ENCODE measurements at places on chromosomes 4 and X. TPM values are rescaled to one million over a fixed set of nuclear protein-coding genes. Genes with fewer than 3 reads are reported as not detected.

DNA sequence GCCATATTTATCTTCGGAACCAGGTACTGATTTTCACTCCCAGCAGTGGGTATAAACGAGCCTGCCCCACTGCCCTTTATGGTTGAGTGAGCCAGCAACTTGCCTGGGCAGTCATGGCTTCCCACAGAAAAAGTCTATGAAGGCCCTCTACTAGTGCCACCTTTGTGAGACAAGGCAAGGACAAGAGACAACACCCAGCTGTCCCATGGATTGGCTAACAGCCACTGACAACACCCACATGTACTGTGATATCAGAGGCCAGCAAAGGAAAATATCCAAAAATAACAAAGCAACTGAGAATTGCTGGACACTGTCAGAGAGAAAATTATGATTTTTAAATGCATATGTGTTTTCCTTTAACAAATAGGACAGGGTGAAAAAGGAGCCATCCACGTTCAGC is 248.4 kb upstream of the TTC29 start:
- no peak for DNase-seq
- H3K27ac ChIP-seq, result no peak overlapping the region
- H3K36me3 ChIP-seq, result no peaks in the 10 kb centered on the region

DNA sequence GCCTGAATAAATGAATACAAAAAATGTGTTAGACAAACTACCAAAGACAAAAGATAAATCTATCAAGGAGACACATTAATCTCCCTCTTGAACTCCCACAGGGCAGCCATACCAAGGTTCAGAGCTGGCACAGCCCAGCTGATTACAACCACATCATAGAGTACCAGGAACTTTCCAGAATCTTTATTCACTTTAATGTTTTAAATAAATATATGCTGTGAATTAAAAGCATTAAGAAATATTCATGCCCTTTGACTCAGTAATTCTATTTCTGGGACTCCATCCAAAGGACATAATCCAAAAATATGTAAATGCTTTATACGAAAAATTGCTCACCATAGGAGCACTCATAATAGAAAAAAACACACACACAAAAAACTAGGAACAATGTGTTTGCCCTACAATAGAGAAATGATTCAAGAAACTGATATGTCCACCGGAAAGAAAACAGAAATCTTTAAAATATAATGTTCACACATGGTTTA is 126.0 kb downstream of the LDB2 start:
- H3K27ac ChIP-seq, result no peak overlapping the region
- H3K27me3 ChIP-seq, result peaks cover 26% of the 10 kb centered on the region
- no peaks in the 10 kb centered on the region for H3K4me1 ChIP-seq

GRCh38 chr4:78061939-78062570 is 4.9 kb downstream of the FRAS1 start:
- DNase-seq, result no peak
- H3K4me3 ChIP-seq, result no peak overlapping the region
- H3K4me1 ChIP-seq, result peaks cover 22% of the 10 kb centered on the region
- H3K27ac ChIP-seq, result no peak overlapping the region

DNA sequence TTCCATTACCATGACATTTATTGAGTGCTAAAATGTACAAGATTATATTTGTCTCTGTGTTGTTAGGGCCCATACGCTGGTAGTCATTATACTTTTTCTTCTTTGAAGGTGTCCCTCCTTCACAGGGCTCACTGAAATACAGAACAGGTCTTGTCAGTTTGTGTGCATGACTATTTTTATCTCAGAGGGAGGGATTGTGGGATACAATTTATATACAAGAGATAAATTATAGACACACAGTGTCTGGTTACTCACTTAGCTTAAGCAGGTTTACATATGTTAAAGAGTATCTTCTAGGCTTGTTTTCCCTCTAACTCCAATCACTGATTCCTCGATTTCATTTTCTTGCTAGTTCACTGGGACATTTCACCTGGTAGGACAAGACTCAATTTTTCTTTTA is 143.3 kb upstream of the GUCY1A1 start:
- H3K4me3 ChIP-seq, result no peak overlapping the region
- peaks cover 10% of the 10 kb centered on the region for H3K27me3 ChIP-seq
- DNase-seq, result no peak

Gene SLC49A3
- 0.37 TPM for total RNA-seq

Gene RNF128
- total RNA-seq, result not detected
